NCI-H748 treated with DMSO at 0.1 percent for 48 hours (cell line): ENCODE measurements at places on chromosomes 6 and 20.
A peak's percentile ranks its signal among the peaks of the same experiment; 100 is the strongest.

- no peak for DNase-seq
Measured at GRCh38 chr6:75746221-75746620, 2.8 kb upstream of the MYO6 start.

GRCh38 chr20:22456109-22456508 is 128.3 kb downstream of the FOXA2 start:
- no peak for DNase-seq

DNA sequence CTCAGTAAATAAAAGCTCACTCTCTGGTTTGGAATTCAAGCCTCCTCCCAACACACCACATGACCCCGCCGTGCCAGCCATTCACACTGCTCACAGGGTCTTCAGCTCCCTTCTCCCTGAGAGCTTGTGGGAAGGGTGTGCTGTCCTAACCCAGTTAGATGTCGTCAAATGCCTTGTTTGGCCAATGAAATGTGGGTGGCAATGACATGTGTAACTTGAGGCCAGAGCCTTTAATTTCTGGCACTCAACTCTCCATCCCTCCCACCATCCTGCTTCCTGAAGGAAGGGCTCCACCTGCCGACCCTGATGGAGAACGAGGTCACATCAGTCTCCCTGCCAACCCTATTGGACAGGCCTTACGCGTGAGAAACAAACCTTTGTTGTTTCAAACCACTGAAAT is 224.5 kb upstream of the AGPAT4 start:
- DNase-seq: peak; percentile 19

GRCh38 chr20:20655883-20656282 is 56.6 kb downstream of the RALGAPA2 start:
- DNase-seq: no peak

DNA sequence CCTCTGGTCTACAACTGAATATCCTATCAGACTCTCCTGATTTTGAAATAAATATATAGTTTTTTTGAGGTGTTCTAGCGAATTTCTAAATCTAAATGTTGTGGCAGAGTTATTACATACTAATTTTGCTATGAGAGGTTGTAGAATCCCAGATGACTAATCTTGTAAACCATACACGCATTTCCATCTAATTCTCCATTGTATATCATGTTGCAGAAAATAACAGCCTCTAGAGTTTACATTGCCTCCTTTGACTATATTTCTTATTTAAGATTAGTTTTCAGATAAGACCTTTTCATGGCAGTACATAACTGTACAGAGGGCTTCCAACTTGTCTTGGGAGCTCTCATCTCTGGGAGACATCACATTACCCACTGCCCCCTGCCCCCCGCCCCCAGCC is 22.9 kb downstream of the PTPN1 start:
- no peak for DNase-seq

DNA sequence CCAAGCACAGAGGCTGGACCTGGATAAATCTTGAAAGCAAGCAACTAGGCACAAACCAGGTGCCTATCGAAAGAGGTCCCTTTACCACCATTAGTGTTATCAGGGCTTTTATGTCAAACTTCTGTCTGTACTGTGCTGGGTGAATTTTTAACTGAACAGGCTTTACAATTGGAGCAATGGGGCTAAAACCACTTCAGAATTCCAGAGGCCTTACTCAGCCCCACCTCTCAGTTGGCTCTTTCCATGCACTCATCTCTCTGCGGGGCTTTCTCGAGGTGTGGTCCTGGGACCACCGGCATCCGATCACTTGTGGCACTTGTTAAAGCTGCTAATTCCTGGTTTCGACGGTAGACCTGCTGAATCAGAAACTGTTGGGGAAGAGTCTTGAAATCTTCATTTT is 232.5 kb downstream of the SOX4 start:
- DNase-seq: no peak

- no peak for DNase-seq
Measured at GRCh38 chr20:62739581-62740285, 31.1 kb downstream of the NTSR1 start.

GRCh38 chr20:40600441-40601219 is 88.4 kb downstream of the MAFB start:
- DNase-seq: no peak

DNA sequence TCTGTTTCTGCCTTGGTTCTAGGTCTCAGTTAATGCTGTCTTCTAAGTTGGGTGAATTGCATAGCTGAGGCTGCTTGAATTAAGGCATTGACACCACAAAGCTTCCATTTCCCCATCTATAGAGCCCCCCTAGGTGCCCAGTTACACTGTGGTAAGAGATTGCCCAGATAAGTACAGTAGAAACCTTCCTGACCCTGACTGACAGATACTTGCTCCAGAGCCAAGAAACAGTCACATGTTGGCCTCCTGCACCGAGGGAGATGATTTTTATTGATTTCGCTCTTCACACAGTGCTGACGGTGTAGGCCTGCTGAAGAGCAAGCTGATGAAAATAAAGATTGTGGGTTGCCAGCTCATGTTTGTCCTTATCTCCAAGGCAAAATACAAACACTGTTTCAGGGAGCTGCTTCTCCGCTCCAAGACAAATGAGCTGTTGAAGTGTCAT is 67.9 kb downstream of the TRMT11 start:
- DNase-seq: no peak

DNA sequence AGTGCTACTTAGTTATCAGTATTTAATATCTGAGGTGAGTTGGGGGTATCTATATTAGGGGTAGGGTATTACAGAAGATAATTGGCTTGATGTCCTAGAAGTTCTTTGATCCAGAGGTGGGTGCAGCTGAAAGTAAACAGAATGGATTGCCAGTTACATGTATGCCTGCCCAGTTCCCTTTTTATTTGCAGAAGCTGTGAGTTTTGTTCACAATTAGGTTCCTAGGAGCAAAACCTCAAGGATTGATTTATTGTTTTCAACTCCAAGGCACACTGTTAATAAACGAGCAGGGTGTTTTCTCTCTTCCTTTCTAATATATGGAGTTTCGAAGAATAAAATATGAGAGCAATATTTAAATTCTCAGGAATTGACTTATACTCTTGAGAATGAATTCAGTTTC is 129.0 kb downstream of the SULF2 start:
- DNase-seq: no peak

- DNase-seq: no peak
Measured at GRCh38 chr20:50592282-50593004, 82.3 kb downstream of the PTPN1 start.

DNA sequence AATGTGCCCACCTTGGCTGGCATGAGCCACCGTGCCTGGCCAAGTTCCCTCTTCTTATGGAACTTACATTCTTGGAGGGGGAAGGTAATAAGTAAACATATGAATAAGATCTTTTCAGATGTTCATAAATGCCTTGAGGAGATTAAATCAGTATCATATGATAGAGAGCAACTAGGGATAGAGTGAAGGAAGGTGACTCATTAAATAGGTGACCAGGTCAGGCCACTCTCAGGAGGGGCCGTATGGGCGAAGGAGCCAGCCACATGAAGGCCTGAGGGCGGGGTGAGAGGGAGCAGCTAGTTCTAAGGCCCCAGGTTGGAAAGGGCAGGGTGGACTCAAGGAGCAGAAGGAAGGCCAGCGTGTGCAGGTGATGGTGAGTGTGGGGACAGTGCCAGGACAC is 91.1 kb downstream of the UST start:
- no peak for DNase-seq

- no peak for DNase-seq
Measured at GRCh38 chr6:142117366-142117765, 15.4 kb upstream of the GJE1 start.

GRCh38 chr6:7075341-7076000 is 32.3 kb upstream of the RREB1 start:
- no peak for DNase-seq
